ENCODE measurements at places on chromosomes 5 and 9.

GRCh38 chr9:4243877-4244812 lies 55.7 kb downstream of the GLIS3 start:
- DNase-seq = no peak

DNA sequence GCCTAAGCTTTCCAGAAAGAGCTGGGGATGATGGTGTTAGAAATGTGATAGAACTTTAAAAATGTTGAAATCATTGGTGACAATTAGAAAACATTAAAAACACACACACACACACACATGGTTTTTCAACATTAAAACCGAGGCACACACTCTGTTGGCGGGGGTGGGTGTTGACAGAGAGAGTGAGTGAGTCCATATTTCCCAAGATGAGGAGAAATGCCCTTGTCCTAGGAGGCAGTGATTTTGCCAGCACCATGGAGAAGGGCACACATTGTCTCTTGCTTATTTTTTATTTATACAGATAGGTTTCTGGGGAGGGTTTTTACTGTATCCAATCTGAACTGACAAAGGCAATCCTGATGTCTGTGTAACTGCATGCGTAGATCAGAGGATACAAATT lies 152.5 kb downstream of the INSYN2B start:
- no peak for DNase-seq

DNA sequence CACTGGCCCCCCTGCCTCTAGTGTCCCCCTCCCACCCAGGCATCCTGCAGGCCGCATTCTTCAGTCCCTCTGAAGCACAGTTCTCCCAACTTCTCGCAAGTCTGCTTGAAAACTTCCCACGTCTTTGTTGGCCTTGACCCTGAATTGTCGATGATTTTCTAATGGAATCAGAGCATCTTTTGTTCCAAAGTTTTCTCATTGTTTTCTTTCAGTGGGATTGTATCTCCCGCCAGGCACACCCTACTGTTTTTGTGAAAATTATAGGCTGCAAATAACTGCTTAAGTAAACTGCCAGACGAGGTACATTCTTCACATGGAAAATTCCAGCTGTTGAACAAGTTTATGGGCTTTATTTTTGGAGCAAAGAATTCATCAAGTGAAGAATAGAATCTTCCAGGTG lies 122.6 kb upstream of the SLC25A48 start:
- DNase-seq = no peak

DNA sequence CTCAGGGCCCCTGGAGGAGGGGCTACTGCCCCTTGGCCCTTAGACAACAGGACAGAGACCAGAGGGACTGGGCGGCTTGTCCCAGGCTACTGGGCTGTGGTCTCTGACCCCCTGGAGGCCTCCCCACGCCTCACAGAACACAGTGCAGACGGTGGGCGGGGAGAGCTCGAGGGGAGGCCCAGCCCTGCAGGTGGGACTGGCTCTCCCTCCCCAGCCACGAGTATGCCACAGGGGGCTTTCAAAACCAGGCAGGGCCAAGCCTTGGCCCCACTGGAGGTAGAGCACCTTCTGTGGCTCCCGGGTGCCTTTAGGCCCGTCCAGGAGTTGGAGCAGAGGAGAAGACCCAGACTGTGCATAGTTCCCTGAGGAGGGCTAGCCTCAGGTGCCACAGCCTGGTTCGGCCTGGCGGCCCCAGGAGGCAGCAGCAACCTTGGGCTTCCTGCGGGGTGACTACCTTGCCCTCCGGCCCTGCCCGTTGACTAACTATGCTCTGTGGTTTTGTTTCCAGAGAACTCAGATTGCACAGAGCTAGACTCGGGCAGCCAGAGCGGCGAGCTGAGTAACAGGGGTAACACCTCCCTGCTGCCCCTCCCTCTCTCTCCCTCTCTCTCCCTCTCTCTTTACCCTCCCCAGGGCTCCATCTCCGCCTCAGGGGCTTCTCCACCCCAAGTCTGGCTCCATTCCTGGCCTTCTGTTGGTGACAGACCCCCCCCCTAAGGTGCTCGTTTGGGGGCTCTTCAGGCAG lies 15.5 kb downstream of the CARD19 start:
- DNase-seq = no peak

- DNase-seq = no peak
These were observed 154.3 kb downstream of the ROR2 start for GRCh38 chr9:91795598-91796241.

GRCh38 chr9:74557571-74557970 lies 60.4 kb downstream of the RORB start:
- no peak for DNase-seq

GRCh38 chr9:121991307-121991661 lies 101.8 kb downstream of the TTLL11 start:
- no peak for DNase-seq

DNA sequence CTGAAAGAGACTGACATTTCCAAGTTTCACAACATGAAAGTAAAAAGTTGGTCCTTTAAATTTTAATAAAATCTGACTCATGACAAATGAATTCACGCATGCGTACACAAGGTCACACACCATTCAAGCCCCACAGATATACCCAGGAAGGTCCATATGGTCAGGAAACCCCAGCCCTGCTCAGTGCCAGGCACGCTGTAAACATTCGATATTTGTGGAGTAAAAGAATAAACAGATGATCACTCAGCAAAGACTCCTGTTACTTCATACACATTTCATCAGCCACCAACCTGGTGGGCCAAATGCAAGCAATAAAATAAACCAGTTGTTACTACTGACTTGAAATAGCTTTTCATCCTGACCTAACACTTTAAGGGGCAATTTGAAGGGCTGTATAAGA lies 158.0 kb upstream of the RETREG1 start:
- no peak for DNase-seq

DNA sequence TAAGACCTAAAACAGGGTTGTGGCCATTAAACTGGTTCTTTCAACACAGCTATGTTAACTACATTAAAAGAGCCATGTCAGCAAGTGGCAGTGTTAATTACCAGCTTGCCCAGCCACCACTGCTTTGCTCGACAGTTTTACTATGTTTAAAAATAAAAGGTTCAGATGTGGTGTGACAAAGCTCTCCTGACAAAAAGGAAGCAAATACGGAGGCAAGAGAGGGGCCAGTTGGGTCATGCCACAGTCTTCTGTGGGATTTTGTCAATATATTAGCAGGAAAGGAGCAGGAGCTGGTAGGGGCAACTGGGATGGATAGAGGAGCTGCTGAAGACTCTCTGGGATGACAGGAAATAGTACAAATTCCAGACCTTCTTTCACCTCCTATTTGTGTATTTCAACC lies 113.5 kb upstream of the PCA3 start:
- DNase-seq = no peak

- DNase-seq = no peak
These were observed 151.6 kb upstream of the KLF9 start for GRCh38 chr9:70566066-70566465.

GRCh38 chr5:172407822-172408221 lies 46.5 kb downstream of the SH3PXD2B start:
- DNase-seq = no peak

GRCh38 chr5:135218790-135219568 lies 180.1 kb downstream of the MACROH2A1 start:
- DNase-seq = no peak

Data from GM19239 (cell line).